GM19239 (cell line): ENCODE measurements at places on chromosomes 2 and 18.

GRCh38 chr2:100988630-100989417, 13.3 kb upstream of the RPL31 start:
- no peak for DNase-seq

GRCh38 chr2:55112229-55113031, 62.2 kb upstream of the RTN4 start:
- DNase-seq, result no peak

GRCh38 chr2:138622613-138623012, 121.0 kb downstream of the SPOPL start:
- DNase-seq, result no peak

GRCh38 chr2:144477281-144477956, 42.5 kb downstream of the ZEB2 start:
- no peak for DNase-seq

GRCh38 chr2:29920130-29920577, 1.2 kb downstream of the ALK start:
- peak; percentile 17 for DNase-seq
